Cerebellum (tissue), 4 donors: ENCODE measurements at places on chromosomes 4 and X.

DNA sequence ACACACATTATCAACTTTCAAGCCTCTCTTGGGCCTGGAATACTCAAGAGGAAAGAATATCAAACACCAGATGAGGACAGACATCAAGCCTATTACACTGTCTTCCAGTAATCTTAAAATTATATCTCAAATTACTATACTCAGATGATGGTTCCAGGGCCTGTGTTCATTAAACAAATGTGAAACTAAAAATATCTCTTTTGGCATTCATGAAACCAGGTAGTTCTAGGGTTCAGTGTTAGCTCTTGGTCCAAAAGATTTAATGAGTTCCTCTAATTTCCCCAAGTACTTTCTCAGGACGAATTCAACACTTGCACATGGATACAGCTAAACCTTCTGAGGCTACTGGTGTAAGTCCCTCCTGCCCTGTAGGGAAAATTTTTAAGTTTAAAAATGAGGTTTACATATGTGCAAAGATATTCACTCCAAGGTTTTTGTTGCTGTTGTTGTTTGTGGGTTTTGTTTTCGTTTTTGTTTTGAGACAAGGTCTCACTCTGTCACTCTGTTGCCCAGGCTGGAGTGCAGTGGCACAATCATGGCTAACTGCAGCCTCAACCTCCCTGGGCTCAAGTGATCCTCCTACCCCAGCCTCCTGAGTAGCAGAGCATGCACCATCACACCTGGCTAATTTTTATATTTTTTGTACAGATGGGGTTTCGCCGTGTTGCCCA is 79.4 kb downstream of the USP46 start:
- DNase-seq: no peak

- DNase-seq: no peak
These were observed 502.3 kb upstream of the DIAPH2 start for GRCh38 chrX:96182366-96182765.

DNA sequence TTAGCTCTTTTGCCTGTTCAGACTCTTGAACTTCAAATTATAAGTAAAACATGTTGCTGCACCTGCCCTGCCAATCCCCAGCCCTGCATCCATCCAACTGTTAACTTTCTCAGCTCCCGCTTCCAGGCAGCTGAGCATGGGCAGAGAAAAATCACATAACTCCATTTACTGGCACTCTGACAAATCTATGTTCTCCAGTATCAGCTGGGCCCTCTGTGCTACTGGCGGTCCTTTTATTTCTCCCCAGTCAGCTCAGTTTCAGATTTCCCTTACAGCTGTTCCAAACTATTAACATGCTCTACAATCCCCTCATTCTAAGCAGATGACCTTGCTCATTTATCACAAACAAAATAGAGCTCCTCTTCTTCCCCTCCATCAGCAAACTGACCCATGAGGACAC is 240.4 kb upstream of the TET2 start:
- no peak for DNase-seq

DNA sequence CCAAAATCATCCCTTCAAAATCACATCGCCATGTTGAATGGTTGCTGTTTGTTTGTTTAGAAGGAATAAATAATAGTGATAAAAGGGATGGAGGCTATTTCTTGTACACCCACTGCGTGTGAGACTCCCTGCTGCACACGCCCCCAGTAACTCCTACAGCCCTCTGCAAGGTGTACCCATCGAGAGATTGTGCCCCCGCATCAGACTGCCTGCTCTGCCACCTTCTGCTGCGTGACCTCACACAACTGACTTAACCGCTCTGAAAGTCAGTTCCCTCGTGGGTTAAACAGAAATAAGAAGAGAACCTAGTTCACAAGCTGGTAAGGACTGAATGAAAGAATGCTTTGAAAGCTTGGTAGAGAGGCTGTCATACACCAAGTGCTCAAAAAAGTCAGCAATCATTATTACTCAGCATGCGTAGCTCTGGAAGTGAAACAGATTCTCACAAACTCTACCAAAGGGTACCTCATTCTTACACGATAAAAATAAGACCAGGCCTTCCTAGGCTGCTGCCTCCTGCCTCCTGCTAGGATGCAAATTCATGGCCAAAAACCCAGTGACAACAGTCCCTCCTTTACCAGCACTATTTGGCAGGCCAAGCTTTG is 147.1 kb downstream of the CPEB2 start:
- no peak for DNase-seq

DNA sequence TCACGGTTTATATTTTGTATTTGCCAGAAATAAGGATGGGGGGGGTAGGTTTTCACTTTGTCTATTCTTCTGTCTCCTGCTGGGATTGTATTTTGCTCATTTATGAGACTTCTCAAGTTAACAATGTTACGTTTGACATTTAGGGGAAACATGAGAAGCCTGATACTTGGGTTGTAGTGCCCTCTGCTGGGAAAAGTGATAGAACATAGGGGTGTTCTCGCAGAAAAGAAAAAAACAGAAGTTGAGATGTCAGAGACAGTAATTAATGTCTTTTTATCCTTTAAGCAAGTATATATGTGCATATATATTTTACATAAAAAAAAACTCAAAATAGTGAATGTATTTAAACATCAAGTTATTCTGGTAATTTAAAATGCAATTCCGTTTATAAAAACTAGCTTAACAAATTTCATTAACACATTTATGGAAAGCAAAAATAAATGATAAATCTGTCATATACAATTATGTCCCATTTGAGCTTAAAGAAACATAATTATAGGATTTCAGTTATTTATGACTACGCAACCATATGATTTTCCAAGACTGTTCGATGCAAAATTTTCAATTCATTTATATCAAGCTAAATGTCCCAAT is 46.0 kb upstream of the TMPRSS11F start:
- peak; percentile 60 for DNase-seq

DNA sequence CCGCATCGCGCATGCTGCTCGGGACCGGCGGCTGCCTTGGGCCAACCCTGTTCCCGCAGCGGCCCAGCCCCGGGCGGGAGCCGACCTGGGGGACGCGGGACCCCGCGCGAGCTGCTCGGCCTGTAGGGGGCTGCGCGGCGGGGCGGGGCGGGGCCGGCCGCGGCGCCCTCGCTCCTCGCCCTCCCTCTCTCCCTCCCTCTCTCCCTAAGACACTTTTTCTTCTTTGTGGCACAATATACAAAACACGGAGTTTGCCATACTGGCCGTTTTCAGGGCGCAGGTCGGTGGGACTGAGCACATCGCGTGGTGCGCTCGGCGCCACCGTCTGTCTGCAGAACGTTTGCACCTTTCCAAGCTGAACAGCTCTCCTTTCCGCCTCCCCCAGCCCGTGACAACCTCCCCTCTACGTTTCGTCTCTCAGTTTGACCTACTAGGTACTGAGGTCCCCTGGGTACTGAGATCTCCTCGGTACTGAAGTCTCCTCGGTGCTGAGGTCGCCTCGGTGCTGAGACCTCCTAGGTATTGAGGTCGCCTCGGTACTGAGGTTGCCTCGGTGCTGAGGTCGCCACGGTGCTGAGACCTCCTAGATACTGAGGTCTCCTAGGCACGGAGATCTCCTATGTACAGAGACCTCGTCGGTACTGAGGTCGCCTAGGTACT is 261.1 kb upstream of the PLCXD1 start:
- no peak for DNase-seq

DNA sequence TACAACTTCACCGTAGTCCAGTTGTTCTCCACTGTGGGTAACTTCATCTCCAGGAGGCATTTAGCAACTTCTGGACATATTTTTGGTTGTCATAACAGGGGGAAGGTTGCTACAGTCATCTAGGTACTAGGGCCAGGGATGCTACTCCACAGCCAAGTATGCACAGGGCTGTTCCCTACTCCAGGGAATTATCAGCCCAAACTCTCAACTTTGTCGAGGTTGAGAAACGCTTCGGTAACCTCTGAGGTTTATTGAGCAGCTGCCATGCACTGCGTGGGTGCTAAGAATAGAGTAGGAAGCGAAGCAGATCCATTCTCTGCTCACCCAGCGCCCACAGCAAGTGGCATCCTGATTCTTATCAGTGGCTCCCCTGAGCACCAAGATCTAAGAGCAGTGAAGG is 8.2 kb downstream of the FGFBP1 start:
- no peak for DNase-seq

DNA sequence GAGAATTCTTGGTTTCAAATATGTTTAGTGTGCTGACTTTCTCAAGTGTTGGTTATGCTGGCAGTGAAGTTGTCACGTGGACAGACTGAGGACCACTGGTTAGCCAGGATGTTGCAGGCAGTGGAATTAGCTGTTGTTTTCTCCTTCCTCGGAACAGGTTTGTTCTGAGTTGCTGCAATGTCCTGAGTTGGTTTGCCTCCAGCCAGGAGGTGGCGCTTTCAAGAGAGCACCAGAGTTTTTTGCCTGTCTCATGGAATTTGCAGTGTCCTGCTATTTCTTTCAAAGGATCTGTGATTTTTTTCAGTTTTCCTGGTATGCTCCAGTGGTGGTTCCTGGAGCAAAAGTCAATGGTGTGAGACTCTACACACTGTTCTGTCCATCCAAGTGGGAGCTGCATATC is 158.1 kb upstream of the CXorf66 start:
- DNase-seq: no peak

DNA sequence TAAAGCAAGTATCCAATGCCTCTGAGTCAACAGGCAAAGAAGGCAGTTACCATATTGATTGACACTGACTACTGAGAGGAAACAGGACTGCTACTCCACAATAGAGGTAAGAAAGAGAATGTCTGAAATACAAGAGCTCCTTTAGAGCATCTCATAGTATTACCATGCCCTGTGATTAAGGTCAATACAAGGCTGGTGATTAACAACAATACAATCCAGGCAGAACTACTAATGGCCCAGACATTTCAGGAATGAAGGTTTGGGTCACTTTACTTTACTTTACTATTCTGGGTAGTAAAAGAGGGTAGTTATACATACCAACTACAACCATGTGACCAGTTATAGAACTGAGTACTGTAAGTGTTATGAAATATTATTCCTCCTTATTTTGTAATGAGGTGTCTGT is 44.5 kb downstream of the BRWD3 start:
- no peak for DNase-seq

DNA sequence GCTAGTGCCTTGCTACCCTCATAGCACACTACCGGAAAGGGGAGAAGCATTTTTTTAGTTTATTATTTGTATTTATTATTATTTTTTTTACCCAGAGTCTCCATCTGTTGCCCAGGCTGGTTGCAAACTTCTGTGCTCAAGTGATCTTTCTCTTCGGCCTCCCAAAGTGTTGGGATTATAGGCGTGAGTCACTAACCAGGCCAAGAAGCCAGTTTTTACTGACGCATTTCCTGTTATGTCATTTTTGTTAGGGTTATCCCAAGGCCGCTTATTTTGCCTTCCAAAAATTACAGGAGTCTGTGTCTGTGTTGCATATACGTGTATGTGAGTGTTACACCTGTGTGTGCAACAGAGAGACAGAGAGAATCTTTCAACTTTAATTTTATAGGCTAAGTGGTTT is 404.5 kb downstream of the GBA3 start:
- DNase-seq: no peak

- peak; percentile 61 for DNase-seq
These were observed 119.5 kb upstream of the LIMCH1 start for GRCh38 chr4:41418444-41418843.

DNA sequence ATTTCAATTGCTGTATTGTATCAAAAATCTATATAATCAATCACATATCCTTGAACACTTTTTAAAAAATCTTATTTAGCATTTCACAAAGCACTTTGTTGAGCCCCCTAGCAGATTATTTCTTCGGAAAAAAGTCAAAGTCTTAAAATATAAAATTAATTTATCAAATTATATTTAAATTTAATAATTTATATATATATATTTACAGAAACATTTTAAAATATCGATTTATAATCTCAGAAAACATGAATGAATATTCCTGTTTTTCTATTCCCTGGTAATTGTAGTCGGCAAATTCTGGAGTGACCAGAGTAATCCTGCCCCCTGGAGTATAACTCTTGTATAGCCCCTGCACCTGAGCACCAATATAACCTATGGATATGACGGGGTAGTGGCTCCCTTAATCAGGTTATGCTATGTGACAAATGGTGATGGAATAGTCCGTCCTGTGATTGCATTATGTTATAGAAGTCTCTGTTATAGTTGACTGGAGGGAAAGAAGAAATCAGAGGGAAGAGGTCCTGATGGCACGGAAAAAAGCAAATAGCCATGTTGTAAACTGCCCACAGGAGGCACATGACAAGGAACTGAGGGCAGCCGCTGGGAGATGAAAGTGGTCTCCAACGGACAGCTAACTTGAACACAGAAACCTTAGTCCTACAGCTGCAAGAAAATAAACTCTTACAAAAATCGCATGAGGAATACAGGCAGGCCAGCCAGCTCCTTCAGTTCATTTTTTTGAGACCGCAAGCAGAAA is 1092.3 kb downstream of the ARAP2 start:
- no peak for DNase-seq

- DNase-seq: no peak
These were observed 704.9 kb upstream of the PABPC4L start for GRCh38 chr4:134906404-134907023.

GRCh38 chrX:38151441-38151840 is 69.2 kb downstream of the SRPX start:
- no peak for DNase-seq

DNA sequence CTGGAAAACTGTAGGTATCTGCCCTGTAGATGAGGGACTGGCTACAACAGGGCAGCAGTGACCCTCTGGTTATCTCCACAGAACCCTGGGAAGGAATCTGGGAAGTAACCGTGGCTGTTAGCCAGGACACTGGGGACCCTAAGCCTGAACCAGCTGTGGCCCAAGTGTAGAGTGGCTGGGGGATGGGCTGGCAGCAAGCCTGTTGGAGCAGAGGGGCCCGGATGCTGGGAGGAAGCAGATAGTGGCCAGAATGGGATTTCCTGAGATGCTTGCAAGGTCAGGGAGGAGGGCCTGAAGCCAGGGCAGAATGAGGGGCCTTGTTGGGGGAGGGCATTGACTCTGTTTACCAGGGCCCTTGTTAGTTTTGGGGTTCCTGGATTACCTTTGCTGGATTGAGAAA is 161.0 kb upstream of the EOLA2 start:
- DNase-seq: no peak

GRCh38 chr4:41939016-41939626 is 3.9 kb downstream of the TMEM33 start:
- no peak for DNase-seq

DNA sequence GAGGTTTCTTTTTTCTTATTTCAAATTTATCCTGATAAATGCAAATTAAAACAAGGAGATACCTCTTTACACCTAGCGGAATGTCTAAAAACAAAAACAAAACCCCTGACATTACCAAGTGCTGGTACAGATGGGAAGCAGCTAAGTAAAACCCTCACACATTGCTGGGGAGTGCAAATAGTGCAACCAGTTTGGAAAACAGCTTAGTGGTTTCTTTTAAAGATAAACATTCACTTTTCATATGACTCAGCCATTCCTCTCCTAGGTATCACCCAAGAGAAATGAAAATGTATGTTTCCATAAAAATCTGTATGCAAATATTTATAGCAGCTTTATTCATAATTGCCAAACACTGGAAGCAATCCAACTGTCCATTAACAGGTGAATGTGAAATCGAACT is 84.1 kb upstream of the HELT start:
- DNase-seq: no peak

DNA sequence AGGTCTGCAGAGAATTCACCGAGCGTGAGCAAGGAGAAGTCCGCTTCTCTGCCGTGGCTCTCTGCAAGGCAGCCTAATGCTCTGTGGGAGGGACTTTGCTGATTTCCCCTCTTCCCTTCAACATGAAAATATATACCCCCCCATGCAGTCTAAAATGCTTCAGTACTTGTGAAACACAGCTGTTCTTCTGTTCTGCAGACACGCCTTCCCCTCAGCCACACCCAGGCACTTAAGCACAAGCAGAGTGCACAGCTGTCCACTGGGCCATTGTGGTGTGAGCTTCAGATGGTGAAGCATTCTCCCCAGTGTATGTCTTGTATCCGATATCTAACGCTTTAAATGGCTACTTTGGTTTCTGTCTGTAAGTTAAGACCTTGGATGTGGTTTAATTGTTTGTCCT is 11.3 kb downstream of the UCHL1 start:
- no peak for DNase-seq
